Colonic mucosa (tissue), 4 donors: ENCODE measurements at places on chromosomes 5 and 9. TPM values are rescaled to one million over a fixed set of nuclear protein-coding genes. Genes with fewer than 3 reads are reported as not detected.

- DNase-seq, result peak; percentile 38
These were observed 653 bp upstream of the HNRNPH1 start for GRCh38 chr5:179623906-179624741.

DNA sequence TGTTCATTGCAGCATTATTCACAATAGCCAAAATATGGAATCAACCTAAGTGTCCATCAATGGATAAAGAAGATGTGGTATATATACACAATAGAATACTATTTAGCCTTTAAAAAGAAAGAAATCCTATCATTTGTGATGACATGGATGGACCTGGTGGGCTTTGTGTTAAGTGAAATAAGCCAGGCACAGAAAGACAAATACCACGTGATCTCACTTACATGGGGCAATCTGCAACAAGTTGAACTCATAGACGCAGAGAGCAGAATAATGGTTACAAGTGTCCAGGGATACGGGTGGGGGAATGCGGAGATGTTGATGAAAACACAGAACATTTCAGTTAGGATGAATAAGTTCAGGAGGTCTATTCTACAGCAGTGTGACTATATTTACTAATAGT, 66.4 kb upstream of the ALDH1B1 start:
- no peak for DNase-seq

DNA sequence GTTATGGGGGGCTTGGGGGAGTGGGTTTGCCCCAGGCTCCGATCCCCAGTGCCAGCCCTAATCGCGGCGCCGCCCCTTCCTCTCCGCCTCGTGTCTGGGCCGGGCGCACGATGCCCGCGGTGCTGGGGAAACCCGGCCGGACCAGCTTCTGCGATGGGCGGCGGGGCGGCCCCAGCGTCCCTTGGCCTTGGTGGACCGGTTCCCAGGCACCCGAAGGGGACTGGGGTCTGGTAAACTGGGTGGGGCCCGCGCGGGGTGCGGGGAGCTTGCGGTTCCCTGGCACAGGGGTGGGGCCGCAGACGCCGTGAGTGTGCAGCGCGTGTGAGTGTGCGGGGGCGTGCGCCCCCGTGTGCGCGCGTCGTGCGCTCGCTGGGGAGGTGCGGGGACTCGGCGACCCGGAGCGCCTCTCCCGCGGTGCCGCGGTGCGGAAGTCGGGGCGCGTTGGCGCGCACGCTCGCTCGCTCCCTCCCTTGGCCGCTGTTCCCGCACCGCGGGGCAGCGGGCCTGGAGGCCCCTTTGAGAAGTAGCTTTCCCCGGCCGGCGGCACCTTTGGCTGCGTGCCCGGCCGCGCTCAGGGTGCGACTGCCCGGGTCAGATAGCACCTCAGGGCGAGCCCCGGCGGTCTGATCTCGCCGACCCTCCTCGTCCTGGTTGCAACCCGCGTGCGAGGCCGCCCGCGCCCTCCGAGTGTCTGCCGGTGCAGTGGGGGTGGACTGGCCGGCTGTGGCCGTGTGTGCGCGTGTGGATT, 568 bp downstream of the MACIR start:
- DNase-seq, result peak; percentile 70

PHAX gene
- total RNA-seq, result 36.6 TPM
